Stimulated activated CD8-positive, alpha-beta memory T cell treated with anti-CD3 and anti-CD28 coated beads, Interleukin-2, amount 100 ng/mL, for 1 hour (primary cell): ENCODE measurements at places on chromosomes 6 and 20.

DNA sequence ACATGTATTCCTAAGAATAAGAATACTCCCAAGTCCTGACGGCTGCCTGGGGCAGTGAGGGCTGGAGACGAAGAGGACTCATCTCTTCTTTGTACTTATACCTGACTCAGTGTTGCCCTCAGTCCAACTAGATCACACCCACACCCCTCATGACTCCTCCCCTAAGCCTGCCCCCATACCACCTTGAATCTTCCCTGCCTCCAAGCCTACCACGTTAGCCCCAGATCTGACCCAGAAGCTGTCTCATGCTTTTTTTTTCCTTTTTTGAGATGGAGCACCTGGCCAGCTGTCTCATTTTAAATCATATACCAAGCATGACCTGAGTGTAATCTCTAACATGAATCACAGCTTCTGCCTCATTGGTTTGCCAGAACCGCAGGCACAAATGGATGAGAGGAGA lies 45.2 kb downstream of the MUC22 start:
- no peak for DNase-seq

DNA sequence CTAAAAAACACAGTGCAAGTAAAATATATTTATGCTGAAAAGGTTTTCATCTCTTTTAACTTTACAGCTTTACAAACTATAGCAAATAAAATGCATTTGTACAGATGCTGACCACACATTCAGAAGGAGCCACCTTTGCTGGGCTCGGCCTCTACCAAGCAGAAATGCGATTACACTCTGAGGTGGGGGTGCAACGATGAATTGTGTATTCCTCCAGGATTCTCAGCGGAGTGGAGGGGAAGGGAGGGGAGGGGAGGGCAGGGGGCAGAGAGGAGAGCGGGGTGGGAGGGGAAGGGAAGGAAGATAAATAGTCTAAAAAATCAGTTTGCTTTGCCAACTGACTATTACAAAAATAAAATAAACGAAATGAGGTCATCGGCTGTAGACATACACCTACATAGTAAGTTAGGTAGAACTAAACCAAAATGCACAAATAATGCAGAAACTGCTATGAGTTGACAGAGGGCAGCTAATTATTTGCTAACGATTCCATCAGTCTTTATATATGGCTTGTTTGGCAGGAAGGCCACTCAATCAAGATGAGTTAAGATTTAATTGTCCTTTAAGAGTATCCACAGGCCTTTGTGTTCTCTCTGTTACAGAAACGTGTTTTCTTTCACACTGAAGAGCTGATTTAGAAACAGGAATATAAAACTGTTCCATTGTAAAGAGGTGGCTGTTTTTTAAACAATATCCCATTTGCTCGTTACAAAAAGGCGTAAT lies 90.1 kb downstream of the TAF4 start:
- no peak for DNase-seq

GRCh38 chr20:36060676-36061075 lies 92.3 kb downstream of the CNBD2 start:
- no peak for DNase-seq

DNA sequence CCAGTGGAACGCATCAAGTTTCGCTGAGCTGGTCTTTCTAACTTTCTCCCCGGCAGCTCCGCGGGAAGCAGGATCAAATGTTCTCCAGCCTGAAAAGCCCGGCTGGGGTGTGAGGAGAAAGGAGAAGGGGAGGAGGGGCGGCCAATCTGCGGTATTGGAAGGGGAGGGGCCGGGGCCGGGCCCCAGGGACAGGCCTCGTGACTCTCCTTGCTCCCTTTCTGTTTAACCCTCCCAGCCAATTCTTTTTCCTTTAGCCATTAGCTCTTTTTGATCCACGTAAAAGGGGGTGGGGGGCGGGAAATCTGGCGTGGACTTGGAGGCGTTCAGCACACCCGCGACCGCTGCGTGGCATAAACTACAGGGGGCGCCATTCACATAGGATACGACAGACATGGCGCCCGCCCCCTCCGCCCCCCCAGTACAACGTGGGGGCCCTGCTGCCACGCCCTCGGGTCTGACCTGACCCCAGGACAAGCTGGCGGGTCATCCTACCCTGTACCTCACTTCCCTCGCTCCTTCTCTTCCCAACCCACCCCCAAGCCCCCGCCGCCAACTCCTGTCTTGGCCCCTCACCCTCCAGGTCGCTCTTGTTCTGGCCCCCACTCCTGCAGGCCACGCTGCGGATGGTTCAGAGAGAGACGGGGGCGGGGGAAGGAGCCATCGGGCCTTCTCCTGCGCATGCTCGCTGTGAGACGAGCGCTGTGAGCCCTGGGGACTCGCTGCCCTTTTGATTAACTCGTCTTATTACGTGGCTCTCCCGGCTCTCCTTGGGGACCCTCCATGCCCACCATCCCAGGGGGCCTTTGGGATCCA lies 7.8 kb upstream of the MDGA1 start:
- peak; percentile 49 for DNase-seq
